ENCODE measurements at places on chromosomes 12 and 14.
A peak's percentile ranks its signal among the peaks of the same experiment; 100 is the strongest.

DNA sequence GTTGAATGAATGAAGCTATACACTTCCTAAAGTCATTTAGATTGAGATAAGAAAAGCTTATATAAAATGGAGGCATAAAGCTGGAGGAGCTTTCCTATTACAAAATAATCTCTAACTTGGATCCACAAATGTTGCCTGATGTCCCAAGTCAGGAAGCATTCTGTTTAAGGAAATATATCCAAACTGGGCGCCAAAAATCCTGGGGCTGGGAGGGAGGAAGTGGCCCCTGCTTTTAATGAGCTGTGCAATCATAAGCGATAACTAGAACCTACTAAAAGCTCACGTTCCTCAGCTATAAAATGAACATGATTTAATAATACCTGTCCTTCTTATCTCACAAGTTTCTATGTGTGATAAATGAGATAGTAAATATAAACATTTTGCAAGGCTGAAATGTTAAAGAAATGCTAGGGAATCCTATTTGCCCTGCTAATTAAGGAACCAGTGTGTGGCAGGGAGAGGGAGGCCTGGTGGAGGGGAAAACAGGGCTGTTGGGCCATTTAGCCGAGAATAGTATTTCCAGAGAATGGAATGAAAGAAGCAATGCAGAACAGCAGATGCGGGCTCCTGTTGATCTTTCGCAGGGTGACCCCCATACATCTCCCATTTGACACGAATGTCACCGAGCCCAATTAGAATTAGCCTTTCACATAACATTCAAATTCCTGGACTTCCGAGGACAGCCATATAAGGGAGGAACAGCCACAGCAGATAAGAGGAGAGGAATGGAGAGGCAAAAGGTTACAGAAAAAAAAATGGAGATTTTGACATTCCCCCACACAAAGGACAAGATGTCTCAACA, 25.9 kb downstream of the DUSP6 start:
- no peak for DNase-seq

DNA sequence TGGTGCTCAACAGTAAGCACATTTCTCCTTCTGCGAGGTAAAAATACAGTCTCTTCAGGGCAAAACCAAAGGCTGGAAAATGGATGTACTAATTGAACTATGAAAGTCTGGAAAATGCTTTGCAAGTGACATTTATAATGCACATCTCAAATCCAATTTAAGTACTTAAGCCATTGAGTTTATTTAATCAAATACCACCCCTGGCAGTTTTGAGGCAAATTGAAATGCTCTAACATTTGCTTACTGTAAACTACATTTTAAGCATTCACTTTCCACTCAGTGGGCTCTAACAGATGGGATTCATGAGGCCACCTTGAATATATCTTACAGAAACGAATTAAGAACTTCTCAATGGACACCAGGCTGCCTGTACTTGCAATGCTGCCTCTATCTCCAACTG, 69.7 kb downstream of the HELB start:
- DNase-seq = no peak

GRCh38 chr12:6161124-6161882, 36.8 kb upstream of the VWF start:
- no peak for DNase-seq

- DNase-seq = no peak
Measured at GRCh38 chr12:9888665-9889273, 7.5 kb downstream of the KLRF2 start.

- DNase-seq = no peak
Measured at GRCh38 chr12:55931317-55931779, 386 bp downstream of the DGKA start.

- no peak for DNase-seq
Measured at GRCh38 chr12:96108321-96108720, 72.9 kb upstream of the LTA4H start.

GRCh38 chr14:99233222-99234035, 38.6 kb downstream of the BCL11B start:
- DNase-seq = no peak

- no peak for DNase-seq
Measured at GRCh38 chr12:68374307-68374982, 42.3 kb upstream of the MDM1 start.

GRCh38 chr12:123250471-123251383, 17.5 kb downstream of the MTRFR start:
- no peak for DNase-seq

GRCh38 chr14:73949752-73950734, at the start of the genes COQ6 and FAM161B:
COQ6 (plus strand) TSS chr14:73950302; CDS start chr14:73950333, 31 bp downstream.
FAM161B (minus strand) TSS chr14:73950094; CDS start chr14:73950026, 68 bp downstream.
- DNase-seq = peak; percentile 82

- DNase-seq = no peak
Measured at GRCh38 chr14:80493620-80494019, 282.3 kb upstream of the DIO2 start.

DNA sequence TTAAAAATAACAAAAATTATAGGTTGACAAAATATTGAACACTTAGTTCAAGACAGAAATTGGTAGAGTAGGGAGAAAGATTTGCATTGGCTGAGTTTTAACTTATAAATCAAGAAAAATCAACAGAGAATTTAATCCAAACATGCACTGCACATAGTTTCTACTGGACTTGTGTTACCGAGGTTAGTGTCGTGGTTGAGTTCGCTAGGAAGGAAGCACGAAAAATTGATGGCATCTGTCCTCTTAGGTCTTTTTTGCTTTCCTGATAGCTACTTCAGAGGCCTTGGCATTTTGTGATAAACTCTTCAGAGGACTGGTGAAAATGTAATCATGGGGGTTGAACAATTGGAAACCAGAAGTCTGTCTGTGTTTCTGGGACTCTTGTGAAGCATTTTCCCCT, 392.9 kb downstream of the NUAK1 start:
- DNase-seq = no peak

DNA sequence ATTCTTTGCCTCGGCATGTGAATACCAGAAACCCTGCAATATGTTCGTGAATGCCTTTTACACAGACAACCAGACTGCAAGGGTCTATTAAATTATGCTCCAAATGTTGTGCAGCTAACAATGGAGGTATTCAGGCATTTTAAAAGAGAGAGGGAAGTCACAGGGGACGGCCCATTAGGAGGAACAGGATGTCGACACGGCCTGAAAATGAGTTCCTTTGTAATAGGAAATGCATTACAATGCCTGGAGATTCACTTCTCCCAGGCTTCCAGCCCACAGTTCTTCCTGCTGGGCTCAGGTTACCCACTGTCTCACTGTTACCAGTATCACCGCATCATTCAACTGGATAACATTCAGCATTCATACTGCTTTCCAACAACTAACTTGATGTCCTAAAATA, 2.5 kb downstream of the DUSP6 start:
- no peak for DNase-seq

DNA sequence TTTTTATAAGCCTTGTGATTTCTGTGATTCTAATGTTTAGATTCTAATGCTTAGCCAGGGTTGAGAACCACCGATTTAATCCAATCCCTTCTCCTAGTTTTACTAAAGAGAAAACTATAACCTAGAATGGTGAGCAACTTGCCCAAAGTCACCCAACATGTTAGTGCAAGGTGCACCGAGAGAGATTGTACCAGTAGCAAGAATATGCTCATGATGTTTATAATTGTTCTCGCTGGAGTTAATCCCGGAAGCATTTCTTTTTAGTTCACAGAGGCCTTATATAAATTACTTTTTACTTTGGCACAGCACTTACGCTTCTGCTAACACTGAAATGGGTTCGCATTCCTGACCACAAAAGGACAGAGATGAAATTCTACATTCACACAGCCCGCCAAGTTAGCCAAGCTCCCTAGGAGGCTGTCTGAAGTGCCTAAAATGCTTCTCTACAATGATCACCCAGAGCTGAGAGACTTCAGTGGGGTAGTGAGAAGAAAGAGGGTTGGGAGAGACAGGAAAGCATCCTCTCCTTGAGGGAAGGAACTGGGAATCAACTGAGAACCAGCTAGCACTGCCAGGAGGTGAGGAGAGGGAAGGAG, 579 bp upstream of the BLOC1S1 start:
- no peak for DNase-seq

GRCh38 chr14:83172363-83172762, 1638.7 kb upstream of the SEL1L start:
- no peak for DNase-seq

DNA sequence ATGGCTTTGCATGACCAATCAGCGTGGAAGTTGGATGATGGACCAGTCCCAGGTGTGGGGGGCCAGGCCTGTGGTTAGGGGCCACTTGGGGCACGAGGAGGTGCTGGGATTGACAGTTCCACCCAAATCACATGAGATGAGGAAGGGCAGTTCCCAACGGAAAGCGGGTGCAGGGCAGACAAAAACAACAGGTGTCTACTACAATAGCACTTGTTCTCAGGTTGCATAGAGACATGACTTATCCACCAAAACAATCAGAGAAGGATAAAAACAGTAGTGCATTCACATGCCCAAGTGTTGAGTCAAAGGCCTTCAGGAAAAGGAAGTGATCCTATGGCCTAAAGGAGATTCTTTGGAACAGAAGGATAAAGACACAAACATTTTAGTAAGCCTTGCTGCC, 14.6 kb upstream of the EIF2B2 start:
- DNase-seq = no peak

GRCh38 chr14:69259527-69260189, at the start of gene GALNT16:
GALNT16 (plus strand) TSS chr14:69260158; CDS start chr14:69260291, 133 bp downstream.
- DNase-seq = no peak

DNA sequence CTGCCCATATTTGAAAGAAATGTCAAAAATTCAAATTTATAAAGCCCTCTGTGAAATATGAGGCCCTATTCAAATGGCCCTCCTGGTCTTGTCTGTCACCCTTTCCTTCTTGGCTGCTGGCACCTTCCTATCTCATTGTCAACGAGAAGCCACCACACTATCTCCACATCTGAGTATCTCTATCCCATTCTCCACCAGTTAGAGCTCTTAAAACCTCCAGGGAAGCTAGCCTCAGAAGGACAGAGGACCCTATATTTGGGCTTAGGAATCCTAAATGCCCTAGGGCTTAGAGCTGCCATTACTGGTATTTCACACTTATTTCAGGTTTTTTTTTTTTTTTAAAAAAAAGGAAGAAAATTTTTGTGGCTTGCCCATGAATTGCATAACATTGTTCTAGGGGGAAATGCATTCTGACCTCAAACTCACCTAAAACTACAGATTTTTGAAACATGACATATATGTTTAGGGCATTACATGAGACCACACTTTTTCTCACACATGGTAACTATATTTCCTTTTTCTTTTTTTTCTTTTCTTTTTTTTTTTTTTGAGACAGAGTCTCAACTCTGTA, 25.0 kb downstream of the SLC25A21 start:
- DNase-seq = no peak

- no peak for DNase-seq
Measured at GRCh38 chr12:54497883-54498282, 331 bp downstream of the NCKAP1L start.

DNA sequence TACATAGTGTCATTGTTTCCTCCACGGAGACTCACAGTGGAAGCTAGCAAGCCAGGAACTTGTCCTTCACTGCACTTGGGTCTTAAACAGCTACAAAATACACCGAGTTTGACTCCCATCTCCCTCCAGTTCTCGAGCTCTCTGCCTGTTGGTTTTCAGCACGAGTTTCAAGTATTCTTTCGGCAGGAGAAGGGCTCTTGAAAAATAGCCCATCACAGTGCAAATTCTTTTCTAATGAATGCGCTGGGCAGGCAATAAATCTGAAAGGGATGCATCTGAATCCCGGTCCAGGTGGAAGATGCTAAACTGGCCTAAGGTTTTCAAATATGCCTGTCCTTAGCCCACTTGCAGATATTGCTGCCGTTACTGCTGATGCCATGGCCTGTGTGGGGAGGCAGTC, 173.9 kb downstream of the CACNA1C start:
- DNase-seq = no peak

GRCh38 chr14:96811985-96812667, 14.9 kb downstream of the VRK1 start:
- DNase-seq = no peak

GRCh38 chr12:27937768-27938167, 34.8 kb downstream of the PTHLH start:
- DNase-seq = no peak

- no peak for DNase-seq
Measured at GRCh38 chr12:41564816-41565215, 376.7 kb downstream of the PDZRN4 start.

- no peak for DNase-seq
Measured at GRCh38 chr14:61074852-61075251, 93.8 kb downstream of the SLC38A6 start.

- no peak for DNase-seq
Measured at GRCh38 chr14:102497998-102498677, 11.4 kb downstream of the ANKRD9 start.

GRCh38 chr12:48972952-48973483, 1.5 kb upstream of the WNT10B start:
- no peak for DNase-seq

- no peak for DNase-seq
Measured at GRCh38 chr14:75310295-75311111, 31.9 kb downstream of the FOS start.

- no peak for DNase-seq
Measured at GRCh38 chr12:103924761-103925641, 5.2 kb upstream of the HSP90B1 start.

- DNase-seq = no peak
Measured at GRCh38 chr14:36997843-36998242, 174.6 kb downstream of the SLC25A21 start.

DNA sequence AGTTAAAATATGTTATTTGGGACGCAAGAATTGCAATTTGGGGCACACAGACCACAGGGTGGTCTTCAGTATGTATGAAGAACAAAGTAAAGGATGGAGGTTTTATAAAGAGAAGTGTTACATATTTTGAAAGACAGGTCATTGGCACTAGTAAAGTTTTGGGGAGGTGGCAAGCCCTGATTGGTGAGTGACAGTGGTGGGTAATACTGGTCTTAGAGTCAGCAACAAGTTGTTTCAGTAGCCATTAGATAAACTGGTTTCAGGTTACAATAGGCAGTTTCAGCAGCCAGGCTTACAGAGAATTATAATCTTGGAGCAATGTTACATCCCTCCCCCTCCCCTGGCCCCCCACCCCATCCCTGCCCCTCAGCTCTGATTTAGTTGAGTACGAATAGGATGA, 17.5 kb downstream of the MARK3 start:
- DNase-seq = no peak

DNA sequence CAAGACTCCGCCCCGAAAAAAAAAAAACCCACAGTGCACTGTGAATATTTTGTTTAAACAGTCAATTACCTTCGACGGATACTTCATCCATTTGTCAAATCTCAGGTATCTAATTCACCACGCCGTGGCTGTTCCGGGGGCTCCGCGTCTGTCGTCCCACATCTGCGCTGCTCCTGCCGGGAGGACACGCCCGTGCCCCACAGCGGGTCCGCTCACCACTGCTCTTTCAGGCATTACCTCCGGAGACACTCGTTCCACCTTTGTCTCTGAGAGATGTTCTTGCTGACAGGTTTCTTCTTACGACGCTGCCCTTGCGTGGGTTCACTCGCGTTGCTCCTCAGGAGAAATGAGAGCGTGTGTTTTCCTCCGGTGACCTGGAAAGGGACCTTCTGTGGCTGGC, 46.9 kb upstream of the FBRSL1 start:
- no peak for DNase-seq

All from activated naive CD4-positive, alpha-beta T cell (primary cell).